Stimulated activated CD8-positive, alpha-beta memory T cell treated with anti-CD3 and anti-CD28 coated beads, Interleukin-2, amount 100 ng/mL, for 1 hour (primary cell): ENCODE measurements at places on chromosomes 3 and 15.

DNA sequence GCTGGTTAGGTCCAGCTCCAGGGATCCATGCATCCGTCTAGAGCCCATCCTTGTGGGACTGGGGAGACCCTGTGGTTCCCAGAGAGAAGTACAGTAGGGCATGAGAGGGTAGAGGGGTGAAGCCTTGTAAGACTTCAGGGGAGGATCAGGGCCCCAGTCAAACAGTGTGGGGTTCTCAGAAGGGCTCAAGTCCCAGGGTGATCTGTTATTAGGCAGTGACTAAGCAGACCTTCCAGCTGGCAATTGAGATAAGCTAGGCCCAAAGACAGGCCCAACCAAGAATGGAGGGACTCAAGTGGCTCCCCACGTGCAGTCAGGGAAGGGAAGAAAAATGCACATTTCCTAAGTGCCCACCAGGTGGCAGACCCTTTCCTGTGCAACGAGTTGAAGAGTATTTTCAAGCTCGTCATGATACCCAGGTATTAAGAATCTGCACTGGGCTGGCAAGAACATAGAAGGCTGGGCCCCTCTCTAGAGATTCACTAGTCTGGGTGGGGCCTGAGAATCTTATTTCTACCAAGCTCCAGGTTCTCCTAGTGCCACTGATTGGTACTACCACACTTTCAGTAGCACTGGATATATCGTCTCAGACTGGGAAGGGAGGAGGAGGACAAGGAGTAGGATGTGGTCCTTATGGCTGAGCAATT, 240.8 kb downstream of the NR1D2 start:
- DNase-seq, result no peak

DNA sequence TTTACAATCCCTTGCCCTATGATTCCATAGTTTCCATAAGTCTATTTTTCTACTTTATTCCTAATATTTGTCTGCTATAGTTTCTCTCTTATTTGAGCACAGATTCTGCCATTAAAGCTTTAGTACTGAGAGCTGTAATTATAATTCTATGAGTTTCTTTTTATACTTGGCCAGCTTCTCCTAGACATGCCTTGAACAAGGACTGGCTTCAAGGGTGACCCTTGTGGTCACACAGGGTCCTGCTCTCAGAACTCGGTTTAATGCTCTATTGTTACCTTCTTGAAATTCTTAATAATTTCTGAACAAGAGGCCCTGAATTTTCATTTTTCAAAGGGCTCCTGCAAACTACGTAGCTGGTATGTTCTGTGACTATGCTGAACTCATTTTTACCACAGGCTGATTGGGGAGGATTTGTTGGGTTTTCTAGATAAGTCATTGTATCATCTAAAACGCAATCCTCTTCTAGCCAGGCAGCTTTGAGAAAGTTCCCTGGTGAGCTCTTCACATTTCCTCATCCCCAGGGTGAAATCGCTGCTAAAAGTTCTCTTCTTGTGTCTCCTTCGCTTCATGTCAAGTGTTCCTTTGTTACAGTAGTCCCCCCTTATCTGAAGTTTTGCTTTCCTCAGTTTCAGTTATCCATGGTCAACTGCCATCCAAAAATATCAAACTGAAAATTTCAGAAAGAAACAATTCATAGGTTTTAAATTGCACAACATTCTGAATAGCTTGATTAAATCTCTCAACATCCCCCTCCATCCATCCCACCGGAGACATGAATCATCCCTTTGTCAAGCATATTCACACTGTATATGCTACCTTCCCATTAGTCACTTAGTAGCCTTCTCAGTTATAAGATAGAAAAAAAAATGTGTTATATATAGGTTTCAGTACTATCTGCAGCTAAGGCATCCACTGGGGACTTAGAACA, 12.6 kb upstream of the PLCL2 start:
- DNase-seq, result no peak

DNA sequence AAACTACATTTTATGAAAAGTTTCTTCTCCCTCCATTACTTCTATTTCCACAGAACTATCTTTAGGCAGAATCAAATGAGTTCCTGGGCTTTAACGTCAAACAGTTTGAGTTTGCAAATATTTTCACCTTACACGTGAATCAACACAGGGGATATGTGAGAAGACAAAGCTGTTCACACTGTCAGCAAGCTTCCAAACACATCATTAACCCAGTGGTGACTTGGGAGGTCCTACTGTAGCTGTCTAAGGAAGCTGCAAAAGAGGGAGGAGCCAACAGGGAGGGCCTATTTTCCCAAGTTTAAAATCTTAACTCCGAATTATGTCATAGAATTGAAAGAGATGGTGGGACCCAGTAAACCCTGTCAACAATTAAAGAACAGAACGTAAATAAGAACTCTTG, 337.8 kb upstream of the DNAJC19 start:
- no peak for DNase-seq

GRCh38 chr3:155908086-155908485, 37.6 kb downstream of the GMPS start:
- no peak for DNase-seq

DNA sequence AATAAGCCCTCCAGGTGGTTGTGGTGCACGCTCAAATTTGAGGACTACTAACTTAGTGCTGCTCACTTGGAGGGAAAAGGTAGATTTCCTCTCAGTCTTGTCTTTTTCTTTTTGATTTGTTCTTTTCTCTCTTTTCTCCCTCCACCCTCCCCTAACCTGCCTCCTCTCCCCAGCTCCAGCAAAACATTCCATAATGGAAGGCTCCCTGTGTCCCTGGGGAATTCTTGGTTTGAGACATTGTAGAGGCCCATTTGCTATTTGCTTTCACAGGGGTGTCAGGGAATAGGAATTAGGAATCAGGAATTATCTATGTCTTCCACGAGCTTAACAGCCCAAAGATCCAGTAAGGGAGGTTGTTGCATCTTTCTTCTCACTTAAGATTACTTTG, 136.8 kb upstream of the UMPS start:
- DNase-seq, result no peak

GRCh38 chr15:76642671-76643070, 262.5 kb downstream of the SCAPER start:
- no peak for DNase-seq

- no peak for DNase-seq
Observed at GRCh38 chr15:25793354-25794050, 69.6 kb downstream of the ATP10A start.

DNA sequence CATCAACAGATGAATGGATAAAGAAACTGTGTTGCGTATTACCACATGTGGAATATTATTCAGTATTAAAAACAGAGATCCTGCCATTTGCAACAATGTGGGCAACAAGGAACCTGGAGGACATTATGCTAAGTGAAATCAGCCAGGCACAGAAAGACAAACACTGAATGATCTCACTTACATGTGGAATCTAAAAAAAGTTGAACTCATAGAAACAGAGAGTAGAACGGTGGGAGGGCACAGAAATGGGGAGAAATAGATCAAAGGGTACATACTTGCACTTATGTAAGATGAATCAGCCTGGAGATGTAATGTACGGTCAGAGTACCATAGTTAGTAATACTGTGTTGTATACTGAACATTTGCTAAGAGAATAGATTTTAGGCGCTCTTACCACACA, 29.8 kb upstream of the MUC13 start:
- DNase-seq, result no peak

DNA sequence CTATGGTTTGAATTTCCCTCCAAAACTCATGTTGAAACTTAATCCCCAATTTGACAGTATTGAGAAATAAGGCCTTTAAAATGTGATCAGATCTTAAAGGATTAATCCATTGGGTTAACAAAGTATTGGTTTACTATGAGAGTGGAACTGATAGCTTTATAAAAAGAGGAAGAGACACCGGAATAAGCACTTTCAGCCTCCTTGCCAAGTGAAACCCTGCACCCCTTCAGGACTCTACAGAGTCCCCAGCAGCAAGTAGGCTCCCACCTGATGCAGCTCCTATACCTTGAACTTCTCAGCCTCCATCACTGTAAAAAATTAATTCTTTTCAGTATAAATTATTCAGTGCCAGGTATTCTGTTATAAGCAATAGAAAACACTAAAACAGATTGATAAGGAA, 348.3 kb downstream of the CGGBP1 start:
- no peak for DNase-seq

DNA sequence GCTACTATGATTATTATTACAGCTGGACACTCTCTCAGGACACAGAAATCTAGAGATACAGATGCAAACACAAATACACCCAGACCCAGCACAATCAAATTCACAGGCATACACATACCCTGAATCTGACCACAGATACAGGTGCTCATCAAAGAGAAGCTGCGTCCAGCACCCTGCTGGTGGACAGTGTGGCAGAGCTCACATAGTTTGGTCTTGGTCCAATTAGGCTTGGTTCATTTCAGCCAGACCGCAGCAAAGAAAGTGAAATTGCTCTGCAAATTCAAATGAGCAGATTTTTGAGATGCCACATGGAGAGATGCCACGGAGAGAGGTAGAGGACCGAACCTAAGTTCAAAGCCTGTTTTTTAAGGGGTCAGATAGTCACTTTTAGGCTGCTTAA, 55.6 kb downstream of the ANAPC13 start:
- no peak for DNase-seq

GRCh38 chr3:100226712-100227429, 33.9 kb upstream of the TBC1D23 start:
- DNase-seq, result no peak

DNA sequence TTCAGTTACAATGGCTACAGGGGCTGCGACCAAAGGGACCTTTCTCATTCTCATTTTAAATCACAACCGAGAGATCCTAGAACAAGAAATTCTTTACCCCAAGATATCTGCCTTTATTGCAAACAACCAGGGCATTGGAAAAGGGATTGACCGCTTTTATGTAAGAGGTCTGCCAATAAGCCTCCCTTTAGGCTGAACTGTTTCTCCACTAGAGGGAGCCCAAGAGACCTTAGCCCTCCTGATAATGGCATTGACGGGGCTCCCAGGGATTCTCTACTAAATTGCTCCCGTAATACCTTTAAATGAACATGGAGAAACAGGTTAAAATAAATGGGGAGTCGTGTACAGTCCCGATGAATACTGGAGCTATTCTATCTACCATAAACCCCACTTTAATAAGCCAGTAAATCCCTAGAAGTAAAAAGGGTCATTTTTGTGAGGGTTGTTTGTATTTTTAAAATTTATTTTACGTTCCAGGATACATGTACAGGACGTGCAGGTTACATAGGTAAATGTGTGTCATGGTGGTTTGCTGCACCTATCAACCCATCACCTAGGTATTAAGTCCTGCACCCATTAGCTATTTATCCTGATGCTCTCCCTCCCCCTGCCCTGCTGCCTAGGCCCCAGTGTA, 7.5 kb upstream of the IGSF10 start:
- no peak for DNase-seq

GRCh38 chr3:138469874-138470273, 35.5 kb downstream of the ESYT3 start:
- DNase-seq, result no peak

DNA sequence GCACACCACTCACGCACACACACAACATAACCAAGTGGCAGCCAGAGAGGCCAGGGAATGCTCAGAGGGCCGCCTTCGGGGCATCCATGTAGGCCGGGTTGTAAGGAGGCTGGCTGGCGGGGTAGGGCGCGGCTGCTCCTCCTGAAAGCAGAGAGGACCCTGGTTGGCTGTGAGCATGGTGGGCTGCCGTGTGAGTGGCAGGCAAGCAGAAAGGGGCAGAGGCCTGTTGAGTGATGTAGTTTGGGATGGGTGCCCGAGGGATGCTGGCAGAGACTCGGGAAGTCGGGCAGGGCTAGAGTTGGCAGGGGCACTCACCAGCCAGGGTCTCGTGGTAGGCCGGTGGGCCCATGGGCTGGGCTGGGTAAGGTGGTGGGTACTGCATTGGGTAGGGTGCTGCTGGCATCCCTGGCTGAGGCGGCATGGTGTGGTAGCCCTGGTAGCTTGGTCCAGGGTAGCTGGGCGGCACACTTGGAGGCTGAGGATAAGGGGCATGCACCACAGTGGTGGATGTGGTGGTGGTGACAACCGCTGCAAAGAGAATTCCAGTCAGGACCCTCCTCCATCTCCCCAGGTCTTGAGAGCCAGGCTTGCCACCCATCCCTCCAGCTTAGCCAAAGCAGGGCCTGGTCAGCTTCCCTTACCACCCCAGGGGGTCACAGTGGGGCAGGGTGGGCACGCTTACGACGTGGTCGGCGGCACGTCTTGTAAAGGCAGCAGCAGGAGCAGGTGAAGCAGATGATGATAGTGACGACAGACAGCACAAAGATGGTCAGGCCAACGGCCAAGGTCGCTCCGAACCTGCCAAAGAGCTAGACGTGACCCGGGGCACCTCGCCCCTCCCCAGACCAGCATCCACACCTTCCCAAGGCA, 22.7 kb downstream of the ATRIP start:
- DNase-seq, result no peak

DNA sequence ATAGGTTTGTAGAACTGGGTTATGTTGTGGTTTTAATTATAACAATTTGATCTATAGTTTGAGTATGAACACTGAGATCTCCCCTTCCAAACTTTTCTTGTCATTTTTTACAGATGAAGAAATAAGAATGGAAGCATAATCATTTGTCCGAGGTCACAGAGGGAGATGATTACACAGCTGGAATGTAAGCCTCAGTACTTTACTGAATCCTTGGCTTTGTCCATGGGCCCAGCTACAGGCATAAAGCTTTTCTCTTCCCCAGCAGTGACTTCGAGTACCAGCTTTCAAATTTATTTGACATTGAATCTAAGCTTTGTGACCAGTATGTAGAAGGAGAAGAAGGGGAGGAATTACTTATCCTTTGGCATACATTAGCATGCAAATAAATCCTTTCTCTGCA, 80.9 kb upstream of the DCBLD2 start:
- no peak for DNase-seq

- no peak for DNase-seq
Observed at GRCh38 chr15:91535856-91536500, 317.5 kb upstream of the SLCO3A1 start.

DNA sequence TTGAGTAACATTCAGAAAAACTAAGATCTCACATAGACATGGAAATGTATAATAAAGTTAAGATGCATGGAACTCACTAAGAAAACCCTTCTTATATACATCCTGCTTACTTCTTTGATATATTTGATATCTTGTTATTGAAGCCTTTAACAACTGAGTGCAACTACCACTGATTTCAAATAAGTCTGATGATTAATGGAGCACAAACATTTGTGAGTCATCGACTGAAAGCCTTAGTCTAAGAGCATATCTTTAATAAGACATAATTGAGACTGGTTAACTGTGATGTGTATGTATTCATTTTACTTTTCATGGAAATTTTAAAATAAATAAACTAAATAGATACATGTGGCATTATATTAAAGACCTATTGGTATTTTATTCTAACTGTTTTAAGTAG, 740.5 kb downstream of the EPHA3 start:
- no peak for DNase-seq

DNA sequence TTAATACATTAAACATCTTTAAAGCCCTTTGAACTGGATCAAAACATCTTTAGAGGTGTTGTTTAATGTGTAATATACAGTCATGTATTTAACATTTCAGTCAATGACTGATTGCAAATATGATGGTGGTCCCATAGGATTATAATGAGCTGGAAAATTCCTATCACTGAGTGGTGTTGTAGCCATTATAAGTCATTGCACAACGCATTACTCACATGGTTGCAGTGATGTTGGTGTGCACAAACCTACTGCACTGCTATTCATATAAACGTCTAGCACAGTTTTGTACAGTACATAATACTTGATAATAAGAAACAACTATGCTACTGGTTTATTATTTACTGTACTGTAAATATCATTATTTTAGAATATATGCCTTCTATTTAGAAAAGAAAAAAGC, 75.6 kb downstream of the DTWD1 start:
- DNase-seq, result no peak

GRCh38 chr15:86063356-86064095, 16.1 kb upstream of the AGBL1 start:
- no peak for DNase-seq
